GM03348 (cell line): ENCODE measurements at places on chromosomes 1 and 21.

DNA sequence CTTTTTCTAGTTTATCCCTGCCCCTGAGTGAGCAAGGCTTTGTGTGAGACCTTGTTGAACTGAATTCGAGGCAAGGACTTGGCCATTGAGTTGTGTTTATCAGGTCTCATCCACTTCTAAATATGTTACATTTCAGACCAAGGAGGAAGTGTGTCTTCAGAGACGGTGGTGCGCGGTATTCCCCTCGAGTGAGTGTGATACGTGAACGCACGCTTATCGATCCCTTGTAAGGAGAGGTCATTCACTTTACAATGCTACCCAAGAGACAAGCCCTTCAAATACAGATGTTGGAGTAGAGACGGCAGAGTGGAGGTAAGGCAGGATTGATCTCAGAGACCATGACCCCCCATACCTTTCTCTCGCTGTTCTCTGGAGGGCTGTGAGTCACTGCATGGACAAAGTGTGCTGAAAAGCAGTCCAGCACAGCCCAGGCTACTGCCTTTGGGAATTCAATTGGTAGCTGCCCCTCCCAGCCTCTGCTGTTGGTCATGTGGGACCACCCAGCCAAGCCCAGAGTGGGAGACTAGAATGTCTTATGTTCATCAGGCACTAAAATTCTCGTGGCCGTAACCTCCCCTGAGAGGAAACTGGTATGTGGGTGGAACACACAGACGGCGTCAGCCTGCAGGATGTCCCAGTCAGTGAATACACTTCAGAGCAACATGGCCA lies 16.3 kb upstream of the MTARC1 start:
- no peak for DNase-seq

- DNase-seq, result no peak
Measured at GRCh38 chr1:60413091-60413490, 339.5 kb upstream of the C1orf87 start.

DNA sequence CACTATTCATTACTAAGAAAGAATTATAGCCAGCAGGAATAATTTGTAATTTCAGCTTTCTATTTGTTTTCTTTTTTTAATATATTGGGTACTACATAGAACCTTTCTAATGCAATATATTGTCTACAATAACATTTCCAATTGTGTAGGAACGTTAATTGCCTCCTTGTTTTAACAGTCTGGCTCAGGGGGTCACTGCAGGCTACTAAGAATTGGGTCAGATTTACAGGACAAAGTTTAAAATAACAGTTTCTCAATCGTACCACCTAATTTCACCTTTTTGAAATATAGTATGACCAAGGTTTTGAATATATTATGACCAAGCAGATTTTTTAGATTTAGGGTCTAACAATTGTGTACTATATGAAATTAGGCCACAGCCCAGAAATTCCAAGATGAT lies 2.4 kb downstream of the CFH start:
- no peak for DNase-seq

GRCh38 chr1:64236541-64236954 lies 33.1 kb downstream of the UBE2U start:
- DNase-seq, result no peak

GRCh38 chr1:180898441-180899219 lies 14.1 kb upstream of the KIAA1614 start:
- peak; percentile 76 for DNase-seq

DNA sequence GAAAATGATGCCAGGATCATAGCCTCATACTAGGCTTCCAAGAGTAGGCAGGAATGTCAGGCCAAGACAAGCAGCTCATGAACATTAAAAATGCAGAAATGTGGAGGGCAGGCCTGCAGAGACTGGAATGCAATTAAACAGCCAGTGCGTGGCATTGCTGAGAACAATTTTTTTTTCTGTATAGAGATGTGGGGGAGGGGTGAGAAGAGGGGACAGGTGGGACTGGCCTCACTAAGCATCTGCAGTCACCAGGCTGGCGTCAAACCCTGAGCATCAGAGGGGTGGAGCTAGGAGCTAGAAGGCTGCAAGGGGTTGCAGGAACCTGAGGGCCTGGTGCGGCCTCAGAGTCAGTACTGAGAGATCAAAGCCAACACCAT lies 114.1 kb downstream of the TNR start:
- no peak for DNase-seq

- no peak for DNase-seq
Measured at GRCh38 chr1:147151244-147151643, 21.0 kb downstream of the PRKAB2 start.

DNA sequence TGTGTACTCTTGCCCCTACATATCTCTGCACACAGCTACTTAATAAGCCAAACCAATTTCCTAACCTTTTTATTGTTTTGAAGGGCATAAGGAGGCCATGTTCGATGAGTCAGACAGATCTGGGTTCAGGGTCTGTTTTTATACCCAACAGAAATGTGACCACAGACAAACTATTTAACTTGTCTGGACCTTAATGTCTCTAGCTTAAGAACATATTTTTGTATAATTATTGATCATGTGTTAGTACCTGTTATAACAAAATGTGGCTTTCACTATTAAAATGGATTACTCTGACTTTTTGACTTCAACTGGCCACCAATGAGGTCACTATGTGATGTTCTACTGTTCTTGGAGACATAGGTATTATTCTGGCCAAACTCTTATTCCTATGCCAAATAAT lies 507.8 kb upstream of the USP24 start:
- no peak for DNase-seq
